Gastroesophageal sphincter (tissue), 4 donors: ENCODE measurements at places on chromosomes 16 and 17.

GRCh38 chr17:77409282-77410161, 268.8 kb downstream of the SEC14L1 start:
- peak; percentile 85 for ATAC-seq

- ATAC-seq: no peak
These were observed 175.3 kb downstream of the UTP18 start for GRCh38 chr17:51435641-51436091.

- ATAC-seq: no peak
These were observed 8.9 kb upstream of the ITGAM start for GRCh38 chr16:31250782-31251384.

DNA sequence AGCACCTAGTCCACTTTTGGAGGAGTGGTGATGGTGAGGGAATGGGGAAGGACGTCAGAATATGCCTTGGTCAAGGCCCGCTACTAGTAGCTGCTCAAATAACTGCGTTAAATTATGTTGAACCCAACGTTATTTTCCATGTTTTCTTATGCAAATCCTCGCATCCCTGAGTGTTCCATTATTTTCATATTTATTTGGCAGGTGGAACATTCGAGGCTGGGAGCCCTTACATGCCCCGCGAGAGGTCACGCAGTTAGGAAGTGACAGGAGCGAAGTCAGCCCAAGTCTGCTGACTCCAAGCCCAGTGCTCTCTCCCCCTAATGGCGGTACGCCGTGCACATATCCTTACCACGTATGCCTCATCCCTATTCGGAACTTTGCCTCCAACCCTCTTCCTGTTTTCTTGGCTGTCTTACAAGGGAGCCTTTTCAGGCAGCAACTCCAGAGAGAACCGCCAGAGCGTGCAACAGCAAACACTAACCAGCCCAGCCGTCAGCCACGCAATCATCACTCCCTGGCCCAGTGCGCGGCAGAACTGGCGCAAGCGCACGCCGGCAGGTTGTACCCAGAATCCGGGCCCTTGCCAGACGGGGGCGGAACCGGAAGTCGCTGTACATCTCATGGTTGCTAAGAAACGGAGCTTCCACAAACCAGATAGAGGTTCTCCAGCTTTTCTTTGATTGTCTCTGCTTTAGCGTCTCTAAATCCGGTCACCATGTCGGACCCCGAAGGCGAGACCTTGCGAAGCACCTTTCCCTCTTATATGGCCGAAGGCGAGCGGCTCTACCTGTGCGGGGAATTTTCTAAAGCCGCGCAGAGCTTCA, at the start of gene ODAD4:
ODAD4 (plus strand) TSS at position 609 of the 824 bp plus-strand sequence; CDS start at position 716, 107 bp downstream.
- ATAC-seq: peak; percentile 100

GRCh38 chr16:19645557-19645981, 72.5 kb downstream of the KNOP1 start:
- peak; percentile 73 for ATAC-seq

- no peak for ATAC-seq
These were observed 19.6 kb downstream of the PIK3R6 start for GRCh38 chr17:8847891-8848290.

- ATAC-seq: no peak
These were observed 674 bp downstream of the TOM1L1 start for GRCh38 chr17:54901230-54901822.

DNA sequence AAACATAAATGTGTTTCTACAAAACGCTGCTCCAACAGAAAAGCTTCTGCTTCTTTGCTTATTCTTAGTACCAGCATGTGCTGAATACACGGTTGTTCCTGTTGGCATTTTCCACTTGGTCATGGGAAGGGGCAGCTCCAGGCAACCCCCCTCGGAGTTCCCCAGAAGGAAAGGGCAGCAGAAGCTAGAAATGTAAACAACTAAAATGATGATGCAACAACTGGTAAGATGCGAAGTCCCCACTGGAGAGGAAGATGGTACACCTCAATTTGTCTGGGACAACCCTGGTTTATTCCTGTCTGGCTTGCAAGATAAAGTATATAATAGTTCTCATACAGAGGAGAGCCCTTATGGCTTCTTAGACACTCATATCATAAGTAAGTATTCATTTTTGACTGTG, 9.2 kb upstream of the CCL13 start:
- no peak for ATAC-seq

- ATAC-seq: no peak
These were observed 13.9 kb downstream of the TMEM114 start for GRCh38 chr16:8576141-8577004.

- ATAC-seq: no peak
These were observed 22.3 kb downstream of the C16orf90 start for GRCh38 chr16:3472878-3473595.

- ATAC-seq: no peak
These were observed 3.4 kb downstream of the FBXO39 start for GRCh38 chr17:6779411-6779810.

- ATAC-seq: no peak
These were observed 3.5 kb upstream of the ITGAE start for GRCh38 chr17:3804503-3804931.

DNA sequence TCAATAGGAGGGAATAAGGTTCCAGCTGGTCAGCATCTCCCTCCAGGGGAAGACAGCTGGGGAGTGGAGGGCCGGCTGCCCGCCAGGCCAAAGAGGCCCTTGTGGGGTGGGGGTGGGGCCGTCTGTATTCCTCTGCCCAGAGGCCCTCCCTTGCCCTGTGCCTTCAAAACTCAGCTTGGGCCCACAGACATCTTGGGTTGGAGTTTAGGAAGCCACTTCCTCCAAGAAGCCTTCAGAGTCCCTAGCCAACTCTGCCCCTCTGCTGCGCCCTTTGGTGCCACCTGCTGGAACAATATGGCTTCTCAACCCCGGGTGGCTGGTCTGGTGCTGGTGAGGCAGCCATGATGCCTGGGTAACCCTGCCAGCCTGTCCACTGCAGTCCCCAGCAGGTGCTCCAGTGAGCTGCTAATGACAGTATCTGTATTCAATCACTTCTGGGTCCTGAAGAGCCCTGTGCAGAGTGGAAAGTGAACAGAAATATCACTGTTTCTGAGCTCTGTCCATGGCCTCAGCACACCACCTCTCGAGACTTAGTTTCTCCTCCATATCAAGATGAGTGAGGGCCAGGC, 16.7 kb downstream of the HSD11B2 start:
- no peak for ATAC-seq

DNA sequence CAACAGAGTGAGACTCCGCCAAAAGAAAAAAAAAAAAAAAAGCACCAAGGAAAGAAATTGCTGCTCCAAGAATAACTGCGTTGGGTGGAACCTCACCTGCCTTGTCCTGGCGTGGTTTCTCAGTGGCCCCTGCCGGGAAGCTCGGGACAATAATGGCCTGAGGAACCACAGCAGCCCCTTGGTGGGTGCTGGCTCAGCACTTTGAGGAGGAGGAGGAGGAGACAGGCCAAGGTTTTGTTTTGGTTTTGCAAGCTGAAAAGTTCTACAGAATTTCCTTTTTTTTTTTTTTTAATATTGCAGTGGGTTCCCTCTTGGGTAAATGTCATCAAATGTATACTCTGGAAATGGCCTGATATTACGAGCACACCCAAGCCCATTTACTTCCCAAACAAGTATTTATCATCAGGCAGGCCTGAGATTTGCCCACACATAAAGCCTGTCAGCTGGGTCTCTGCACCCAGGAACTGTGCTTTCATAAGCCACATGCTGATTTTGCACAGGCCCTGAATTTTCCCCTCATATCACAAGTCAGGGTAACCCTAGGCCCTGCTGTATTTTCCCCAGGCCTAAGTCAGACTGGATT, 78.3 kb downstream of the SOCS1 start:
- ATAC-seq: no peak

DNA sequence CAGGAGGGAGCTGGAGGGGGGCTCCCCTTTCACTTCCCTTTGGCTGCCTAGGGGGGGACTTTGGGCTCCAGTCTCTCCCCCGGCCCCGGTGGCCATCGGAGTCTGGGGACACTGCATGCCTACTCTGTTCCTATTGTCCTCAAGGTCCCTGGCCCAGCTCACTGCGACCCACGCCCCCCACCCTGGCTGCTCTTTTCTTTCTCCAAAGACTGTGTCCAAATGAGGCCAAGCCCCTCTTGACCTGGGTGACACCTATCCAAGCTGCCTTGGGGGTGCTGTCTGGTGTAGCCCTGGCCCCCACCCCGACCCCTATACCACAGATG, 12.9 kb downstream of the UBALD1 start:
- ATAC-seq: no peak

- ATAC-seq: no peak
These were observed 19.3 kb upstream of the PABPN1L start for GRCh38 chr16:88885693-88886280.

- peak; percentile 75 for ATAC-seq
These were observed 11.3 kb downstream of the CX3CL1 start for GRCh38 chr16:57383276-57384247.

DNA sequence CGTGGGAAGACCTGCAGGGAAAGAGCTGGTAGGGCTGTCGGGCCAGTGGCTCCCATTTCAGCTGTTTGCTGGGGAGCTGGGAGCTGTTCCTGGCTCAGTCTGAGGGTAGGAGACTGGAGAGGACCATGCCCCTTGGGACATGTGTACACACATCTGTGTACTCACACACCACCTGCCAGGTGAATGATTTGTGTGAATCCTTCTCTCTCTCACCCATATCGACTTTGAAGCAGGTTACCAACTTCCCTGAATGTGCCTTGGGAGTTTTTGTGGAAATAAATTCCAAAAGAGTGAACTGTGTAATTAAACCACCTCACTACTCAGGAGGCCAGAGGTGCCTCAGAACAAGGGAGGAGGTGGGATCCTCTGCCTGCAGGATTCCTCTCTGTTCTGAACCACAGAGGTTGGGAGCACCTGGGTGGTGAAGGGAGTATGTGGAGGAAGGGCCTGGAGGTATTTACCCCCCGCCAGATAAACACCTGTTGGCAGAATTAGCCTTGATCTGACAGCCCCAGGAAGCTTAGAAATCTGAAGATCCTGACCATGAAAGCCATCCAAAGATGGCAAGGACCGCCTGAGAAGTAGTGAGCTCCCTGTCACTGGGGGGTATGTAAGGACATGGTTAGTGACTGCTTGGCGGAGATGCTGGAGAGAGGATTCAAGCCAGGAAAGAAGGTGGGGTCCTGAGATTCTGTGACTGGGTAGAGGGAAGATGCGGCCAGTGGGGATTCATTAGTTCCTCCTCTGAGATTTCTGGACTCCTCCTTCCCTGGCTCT, 3.3 kb downstream of the ABCC3 start:
- no peak for ATAC-seq

DNA sequence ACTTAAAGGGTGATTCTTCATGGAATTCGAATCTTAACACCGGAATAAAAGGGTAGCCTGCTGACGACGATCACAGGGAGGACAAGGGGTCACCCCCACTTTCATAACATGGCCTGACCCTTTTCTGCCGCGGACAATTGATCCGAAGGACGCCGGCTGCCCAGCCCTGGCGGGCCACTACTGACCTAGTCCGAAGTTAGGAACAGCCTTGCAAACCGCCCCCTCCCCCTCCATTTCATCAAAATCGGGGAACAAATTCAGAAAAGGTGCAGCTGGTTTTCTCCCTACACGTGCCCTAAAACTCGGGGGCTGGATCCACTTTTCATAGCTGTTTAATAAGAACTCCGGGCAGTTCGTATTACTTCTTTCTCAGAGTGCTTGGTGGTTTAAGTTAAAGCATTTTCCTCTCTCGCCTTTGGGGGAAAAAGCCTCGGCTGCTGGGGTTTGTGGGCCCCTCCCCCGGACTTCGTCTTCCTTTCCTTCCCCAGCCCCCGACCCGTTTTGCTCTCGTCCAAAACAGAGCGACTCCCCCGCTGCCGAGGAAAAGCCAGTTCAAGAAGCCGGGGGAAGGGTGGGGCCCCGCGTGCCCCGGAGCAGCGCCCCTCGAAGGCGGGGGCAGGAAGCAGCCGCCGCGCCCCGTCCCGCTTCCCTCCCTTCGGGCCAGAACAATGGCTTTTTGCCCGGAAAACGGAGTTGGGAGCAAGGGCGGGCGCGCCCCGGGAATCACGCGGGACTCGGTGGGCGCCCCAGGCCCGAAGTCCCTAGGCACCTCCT, 641 bp upstream of the CBX2 start:
- peak; percentile 75 for ATAC-seq

GRCh38 chr16:23452221-23452571, 793 bp downstream of the COG7 start:
- ATAC-seq: no peak

GRCh38 chr16:51818342-51818944, 667.4 kb upstream of the SALL1 start:
- no peak for ATAC-seq

DNA sequence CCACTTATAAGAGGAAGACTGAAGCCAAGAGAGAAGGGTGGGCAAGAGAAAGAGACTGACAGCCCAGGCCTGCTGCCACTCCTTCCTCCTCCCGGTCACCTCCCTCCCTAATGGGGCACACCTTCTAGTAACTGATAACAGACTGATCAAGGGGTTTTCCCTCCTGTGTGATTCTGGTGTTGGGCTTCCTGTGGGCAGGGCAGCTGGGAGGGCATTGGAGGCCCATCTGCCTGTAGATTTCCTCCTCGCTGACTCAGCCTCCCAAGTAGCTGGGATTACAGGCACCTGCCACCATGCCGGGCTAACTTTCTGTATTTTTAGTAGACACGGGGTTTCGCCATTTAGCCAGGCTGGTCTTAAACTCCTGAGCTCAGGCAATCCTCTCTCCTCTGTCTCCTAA, 16.2 kb downstream of the CA4 start:
- ATAC-seq: no peak

GRCh38 chr16:72530434-72530833, 358.5 kb upstream of the PMFBP1 start:
- ATAC-seq: no peak

GRCh38 chr16:1135459-1135825, 17.5 kb upstream of the CACNA1H start:
- ATAC-seq: no peak

- ATAC-seq: peak; percentile 88
These were observed 78.2 kb downstream of the NXN start for GRCh38 chr17:901191-901950.

DNA sequence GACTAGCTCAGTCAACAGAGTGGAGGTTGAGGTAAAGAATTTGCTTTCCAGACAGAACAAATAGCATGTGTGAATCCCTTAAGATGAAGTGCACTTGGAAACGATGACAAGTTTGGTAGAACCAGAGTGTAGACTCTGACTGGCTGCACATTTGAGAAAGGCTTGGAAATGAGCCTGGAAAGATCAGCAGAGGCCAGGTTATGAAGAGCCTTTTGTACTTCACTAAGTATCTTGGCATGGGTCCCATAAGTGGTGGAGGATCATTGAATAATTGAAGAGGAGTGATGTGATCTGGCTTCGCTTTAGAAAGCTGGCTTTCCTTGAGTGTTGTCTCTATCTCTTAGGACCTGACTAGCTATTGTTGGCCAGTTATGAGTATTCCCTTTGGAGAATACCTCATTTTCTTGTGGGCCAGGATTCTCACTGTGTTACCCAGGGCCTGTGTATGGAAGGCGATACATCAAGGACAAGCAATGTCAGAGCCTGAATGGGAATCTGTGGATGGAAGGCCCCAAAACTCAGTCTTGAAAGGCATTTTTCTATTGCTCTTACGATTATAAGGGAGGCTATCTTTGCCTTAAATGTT, 329.8 kb downstream of the UTP18 start:
- no peak for ATAC-seq

GRCh38 chr17:43353393-43353792, 45.4 kb upstream of the ARL4D start:
- no peak for ATAC-seq

DNA sequence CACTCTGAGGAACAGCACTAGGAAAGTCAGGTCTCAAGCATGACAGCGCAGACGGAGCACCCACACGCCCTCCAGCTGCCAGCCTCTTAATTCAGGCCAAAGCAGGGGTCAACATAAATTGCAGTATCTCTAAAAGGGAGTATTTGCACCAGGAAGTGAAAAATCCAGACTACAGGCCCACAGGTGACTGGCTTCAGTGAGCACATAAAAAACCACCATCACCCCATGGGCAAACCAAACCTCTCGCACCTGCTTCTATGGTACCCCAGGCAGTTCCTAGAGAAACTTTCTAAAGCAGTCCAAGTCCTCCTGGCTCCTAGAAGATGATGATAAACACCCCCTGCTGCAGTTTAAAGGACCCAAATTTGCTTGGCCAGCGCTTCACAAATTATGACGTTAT, 129.8 kb downstream of the ZNF423 start:
- no peak for ATAC-seq
